Osteocyte (in vitro differentiated cells): ENCODE measurements at places on chromosomes 5 and 9.
A peak's percentile ranks its signal among the peaks of the same experiment; 100 is the strongest.

GRCh38 chr9:93124793-93125192 lies 9.3 kb downstream of the NINJ1 start:
- no peak for DNase-seq

DNA sequence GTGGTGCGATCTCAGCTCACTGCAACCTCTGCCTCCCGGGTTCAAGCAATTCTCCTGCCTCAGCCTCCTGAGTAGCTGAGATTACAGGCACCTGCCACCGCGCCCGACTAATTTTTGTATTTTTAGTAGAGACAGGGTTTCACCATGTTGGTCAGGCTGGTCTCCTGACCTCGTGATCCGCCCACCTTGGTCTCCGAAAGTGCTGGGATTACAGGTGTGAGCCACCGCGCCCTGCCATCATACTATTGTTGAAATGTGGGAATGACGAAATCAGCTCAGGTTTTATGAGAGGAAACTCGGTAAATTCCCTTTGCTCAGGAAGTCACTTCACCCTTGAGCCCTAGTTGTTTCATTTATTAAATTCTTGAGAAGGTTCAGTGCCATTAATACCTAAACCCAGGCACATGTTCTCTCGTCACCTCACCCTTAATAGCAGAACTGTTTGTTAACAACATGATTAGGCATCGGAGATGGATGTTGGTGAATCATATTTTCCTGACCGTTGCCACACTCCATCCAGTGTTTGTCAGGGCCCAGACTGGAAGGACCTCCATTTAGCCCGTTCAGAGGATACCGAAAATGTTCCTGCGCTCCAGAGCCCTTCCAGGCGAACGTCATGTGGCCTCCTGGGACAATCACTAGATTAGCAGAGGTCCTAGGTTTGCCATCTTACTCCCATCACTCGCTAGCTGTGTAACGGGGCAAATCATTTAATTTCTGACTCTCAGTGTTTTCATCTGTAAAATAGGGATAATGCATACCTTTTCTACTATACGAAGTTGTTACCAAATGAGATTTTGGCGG lies 20.0 kb upstream of the CREBRF start:
- DNase-seq = no peak

DNA sequence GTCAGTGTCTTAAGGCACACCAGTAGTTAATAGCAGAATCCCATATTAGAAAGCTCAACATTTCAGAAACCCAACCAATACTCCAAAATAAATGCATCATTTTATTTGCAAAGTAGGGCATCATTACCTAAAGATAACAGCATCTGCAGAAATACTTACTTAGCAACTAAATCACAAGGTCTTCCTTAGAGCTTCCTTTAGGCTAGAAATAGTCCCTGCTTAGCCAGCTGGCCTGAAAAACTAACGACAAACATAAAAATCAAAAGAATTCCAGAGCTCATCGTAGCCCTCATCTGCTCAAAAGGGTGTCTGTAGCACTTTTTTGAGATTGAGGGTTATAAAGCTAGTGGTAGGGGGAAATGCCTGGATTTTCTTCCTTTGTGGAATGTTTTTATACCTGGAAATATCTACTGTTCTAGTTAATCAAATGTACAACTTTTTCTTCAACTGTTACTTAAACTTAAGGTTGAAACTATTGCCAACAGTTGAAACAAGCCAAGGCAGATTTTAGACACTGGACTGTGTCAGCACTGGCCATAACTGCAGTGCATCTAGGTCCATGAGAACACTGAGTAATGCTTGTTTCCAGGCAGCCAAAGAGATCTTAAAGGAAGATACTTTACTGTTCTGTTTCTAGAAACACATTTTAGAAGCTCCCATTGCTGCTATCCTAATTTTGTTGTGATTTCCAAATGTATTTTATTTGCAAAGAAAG lies 129.4 kb upstream of the RASA1 start:
- DNase-seq = no peak

DNA sequence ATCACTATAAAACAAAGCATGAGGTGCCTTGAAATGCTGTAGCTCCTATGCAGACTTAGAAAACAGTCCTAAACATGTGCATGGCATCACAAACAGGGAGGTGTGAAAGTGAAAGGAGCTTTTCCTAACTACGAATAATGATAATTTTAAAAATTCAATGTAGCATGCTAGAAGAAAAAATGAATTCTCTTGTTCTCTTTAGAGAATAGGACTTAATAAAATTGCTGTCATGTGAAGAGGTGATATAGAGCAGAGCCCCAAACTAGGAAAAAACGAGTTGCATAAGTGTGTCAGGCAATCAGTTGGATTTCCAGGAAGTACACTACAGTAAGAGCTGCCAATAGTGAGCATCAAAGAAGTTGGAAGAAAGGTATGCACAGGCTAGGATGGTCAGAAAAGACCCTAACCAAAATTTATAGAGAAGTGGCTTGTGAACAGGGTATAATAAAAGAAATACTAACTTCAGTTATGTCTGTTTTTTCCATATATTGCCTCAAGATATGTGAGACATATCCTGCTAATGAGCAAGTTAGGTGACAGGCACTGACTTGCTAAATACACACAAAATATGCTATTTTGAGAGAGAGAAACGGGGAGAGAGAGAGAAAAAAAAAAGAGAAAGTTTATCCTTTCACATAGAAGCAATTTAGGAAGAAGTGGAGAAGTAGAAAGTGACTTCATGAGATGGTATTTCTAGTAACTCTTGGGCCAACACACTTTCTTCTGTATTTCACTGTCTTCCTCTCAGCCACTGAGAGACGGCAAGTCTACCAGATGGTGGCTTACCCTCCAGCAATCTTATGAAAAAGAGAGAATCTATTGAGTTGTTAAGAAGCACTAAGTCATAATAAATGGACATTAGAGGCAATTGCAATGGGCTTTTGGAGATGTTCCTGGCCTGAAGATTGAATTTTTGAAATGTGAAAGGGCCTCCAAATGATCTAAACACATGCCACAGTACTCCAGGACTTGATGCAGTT lies 18.0 kb downstream of the ITGA2 start:
- no peak for DNase-seq

GRCh38 chr9:34611811-34612787 lies at the start of gene RPP25L:
Gene RPP25L, minus strand, starts transcription at chr9:34612097. Its CDS starts 801 bp downstream, at chr9:34611296.
- peak; percentile 95 for DNase-seq

DNA sequence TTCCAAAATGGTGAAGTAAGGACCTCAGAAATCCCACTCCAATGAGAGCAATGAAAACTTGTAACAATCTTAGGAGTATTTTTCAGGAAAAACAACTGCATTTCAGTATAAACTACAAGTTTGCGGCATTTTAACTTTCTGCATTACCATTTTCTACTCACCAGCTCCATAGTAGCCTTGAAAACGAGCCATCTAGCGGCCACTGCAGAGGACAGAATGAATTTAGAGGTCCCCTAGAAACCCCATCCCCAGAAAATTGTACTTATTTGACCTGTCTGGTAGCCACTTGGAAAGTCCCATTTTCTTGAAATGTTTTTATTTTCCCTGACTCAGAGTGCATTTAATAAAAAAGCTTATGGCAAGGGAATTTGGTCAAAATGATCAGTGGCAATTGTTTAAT lies 205.4 kb upstream of the ITGA1 start:
- DNase-seq = no peak

DNA sequence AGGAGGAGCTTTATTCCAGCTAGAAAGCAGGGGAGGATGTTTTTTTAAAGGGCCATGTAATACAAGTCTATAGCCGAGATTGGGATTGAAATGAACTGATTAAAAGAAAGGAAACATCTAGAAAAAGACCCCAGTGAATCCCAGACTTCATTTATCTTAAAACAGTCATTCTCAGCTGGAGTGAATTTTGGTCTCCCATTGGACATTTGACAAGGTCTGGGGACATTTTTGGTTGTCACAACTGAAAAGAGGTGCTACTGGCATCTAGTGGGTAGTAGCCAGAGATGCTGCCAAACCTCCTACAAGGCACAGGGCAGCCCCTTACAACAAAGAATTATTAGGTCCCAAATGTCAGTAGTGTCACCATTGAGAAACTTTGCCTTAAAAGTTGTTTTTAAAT lies 16.3 kb upstream of the SPINK4 start:
- DNase-seq = no peak

- DNase-seq = no peak
Measured at GRCh38 chr5:137206030-137206715, 293.0 kb downstream of the SPOCK1 start.
